BJ (cell line): ENCODE measurements at places on chromosomes 2 and 18.

GRCh38 chr2:201517094-201517493, 65.6 kb downstream of the STRADB start:
- peak; percentile 24 for DNase-seq

DNA sequence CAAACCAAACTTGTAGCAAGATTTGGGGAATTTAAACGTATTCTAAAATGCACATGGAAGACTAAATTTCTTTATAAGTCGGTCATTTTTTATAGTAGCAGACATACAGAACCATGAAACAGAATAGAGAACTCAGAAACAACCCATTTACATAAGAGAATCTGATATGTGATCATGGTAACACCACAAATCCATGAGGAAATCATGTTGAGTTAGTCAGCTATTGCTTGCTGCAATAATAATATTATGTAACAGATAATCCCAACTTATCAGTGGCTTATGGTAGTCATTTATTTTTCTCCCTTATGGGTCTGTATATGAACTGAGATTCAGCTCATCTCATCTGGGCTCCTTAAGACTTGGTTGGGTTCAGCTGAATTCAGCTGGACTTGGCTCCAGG, 103.4 kb upstream of the SERTAD2 start:
- DNase-seq: no peak

DNA sequence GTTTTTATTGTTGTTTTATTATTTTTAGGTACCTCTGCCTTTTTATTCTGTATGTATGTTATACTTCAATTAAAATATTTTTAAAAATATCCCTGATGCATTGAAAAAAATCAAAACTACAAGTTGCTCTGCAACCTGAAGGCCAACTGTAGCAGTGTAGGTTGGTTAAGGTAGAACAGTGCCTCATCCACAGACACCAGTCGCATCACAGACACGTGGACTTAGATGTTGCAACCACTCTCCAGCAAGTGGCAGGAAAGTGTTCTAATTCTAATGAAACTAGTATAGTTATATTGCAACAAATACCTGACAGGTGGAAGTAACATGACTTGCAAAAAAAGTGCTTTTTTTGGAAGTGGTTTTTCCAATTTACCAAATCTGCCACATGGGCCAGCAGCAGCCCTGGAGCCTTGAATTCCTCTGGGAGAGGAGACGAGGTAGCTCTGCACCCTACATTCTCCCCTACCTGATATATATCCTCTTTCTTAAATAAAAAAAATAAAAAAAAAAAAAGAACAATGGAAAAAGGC, 28.4 kb upstream of the SLC3A1 start:
- DNase-seq: no peak

- DNase-seq: peak; percentile 85
These were observed 166.2 kb downstream of the PHLPP1 start for GRCh38 chr18:62881509-62882016.

GRCh38 chr2:241739651-241740050, 5.2 kb downstream of the D2HGDH start:
- DNase-seq: no peak

DNA sequence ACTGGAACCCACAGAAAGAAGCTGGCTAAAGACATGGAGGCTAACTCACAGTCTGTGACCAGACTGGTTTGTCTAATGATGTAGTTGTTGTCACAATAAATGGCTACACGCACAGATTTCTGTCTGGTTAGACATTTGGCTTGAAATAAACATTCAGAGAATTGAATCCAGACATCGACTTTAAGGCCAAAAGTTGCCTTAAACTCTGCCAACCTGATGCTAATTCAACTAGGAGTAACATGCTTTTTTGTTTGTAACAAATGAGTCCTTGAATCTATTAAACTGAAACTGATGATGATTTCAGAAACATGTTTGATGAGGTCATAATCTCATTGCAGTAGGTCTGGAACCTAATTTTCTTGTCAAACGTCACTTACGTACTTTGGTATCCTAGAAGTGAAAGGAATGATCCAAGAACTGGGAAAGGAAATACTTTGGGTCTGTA, 123.8 kb downstream of the ERBB4 start:
- DNase-seq: peak; percentile 26

- DNase-seq: no peak
These were observed 95.5 kb downstream of the RDH14 start for GRCh38 chr2:18464913-18465312.

- no peak for DNase-seq
These were observed at the start of gene SEMA4C for GRCh38 chr2:96869822-96870625. SEMA4C (minus strand) TSS chr2:96870080; CDS start chr2:96867886, 2,194 bp downstream.

- no peak for DNase-seq
These were observed 50.3 kb downstream of the ARL4C start for GRCh38 chr2:234446404-234447076.

- no peak for DNase-seq
These were observed 141.8 kb upstream of the BCL2L11 start for GRCh38 chr2:110978756-110979470.

DNA sequence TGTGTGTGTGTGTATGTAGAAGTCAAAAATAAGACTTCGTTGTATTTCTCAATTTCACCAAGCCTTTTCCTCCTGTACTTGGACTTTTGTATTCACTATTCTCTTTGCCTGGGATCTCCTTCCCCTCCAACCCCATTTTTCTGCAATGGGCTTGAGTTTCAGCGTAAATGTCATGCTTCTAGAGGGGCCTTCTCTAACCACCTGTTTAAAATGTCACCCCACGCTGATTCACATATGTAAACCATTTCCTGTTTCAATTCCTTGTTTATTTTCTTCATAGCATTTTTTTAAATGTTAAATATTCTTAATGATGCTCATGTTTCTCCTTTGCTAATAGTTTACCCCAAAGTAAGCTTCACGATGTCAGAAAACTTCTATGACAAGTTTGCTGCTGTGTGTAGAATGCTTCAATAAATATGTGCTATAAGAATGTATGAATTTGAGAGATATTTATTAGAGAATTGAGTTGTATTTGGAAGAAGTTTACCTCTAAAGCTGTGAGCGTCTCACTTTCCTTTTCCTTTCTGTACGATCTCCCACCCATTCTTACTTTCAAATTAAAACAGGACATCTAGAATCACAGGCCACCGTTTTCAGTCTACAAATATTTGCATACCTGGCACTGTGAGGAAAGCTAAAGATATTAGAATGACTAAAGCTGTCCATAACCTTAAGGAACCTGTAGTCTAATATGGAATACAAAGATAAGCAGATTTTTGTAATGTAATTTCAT, 762.4 kb downstream of the LRRTM4 start:
- no peak for DNase-seq

DNA sequence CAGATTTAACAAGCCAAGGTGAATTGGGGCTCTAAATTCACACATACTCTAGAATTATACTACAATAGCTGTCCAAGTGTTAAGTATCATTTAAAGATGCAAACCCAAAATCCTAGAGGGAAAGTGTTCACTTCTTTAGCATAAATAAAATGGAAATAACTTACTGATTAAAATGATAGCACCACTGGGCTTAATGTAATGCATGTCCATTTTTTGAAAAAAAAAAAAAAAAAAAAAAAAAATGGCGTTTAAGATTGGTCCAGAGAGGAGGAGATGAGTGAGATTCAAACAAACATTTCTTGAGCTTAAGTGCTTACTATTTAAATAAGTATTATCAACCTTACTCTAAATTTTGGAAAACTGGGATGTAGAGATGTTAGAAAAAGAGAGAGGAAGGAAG, 251.5 kb upstream of the CWC22 start:
- DNase-seq: no peak
